ENCODE measurements at places on chromosomes 7 and 10.

DNA sequence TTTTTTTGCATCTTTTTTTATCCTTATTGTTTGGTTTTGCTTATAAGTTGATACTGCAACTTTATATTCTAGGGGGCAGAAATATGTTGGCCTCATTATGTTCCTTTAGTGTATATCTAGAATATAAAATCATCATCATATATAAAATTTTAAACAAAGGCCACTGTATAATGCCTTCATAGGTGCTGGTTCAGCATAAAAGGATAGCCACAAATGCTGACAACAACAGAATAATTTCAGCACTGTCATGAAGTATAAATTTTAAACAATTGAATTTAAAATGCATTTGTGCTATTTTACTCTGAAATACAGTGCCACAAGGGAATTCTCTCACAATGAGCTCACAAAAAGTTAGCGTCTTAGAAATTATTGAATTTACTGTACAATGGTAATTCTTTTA lies 285.9 kb downstream of the ATRNL1 start:
- no peak for DNase-seq

DNA sequence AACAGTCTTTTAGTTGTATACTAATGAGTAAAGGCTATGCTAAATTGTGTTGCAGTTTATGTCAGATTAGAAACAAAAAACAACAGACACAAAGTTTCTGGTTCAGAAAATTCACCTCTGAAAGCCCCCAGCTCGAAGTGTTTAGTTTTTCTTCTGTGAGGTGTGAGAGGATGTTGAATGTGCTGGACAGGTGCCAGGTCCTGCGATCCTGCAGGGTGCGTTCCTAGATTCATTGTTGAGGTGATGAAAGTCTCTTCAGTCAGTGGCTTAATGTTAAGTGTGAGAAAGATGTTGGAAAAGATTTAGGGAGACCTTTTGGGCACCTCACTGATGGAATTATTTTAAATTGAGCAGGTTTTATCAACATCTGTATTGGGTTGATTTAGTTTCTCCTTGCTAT lies 287.3 kb downstream of the SDK1 start:
- no peak for DNase-seq

- no peak for DNase-seq
Measured at GRCh38 chr10:93462881-93463280, 19.3 kb downstream of the MYOF start.

GRCh38 chr7:76054123-76055120 lies 6.5 kb downstream of the MDH2 start:
- no peak for DNase-seq

DNA sequence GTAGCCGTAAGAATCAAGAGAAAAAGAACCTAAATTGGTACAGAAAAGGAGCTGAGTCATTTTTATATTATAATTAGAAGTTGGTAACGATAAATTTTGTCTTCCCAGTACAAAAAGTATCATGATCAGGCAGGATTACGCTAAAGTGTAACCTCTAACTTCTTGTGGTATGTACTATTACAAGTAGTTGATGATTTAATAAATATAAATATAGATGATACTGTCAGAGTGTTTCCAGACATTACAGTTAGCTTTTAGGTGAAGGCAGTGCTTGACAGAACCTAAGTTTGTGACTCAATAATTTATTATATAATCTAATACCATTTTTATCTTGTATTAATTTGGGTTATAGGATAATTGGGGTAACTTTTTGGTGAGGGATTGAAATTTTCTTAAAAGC lies 53.4 kb downstream of the ZEB1 start:
- DNase-seq, result no peak

DNA sequence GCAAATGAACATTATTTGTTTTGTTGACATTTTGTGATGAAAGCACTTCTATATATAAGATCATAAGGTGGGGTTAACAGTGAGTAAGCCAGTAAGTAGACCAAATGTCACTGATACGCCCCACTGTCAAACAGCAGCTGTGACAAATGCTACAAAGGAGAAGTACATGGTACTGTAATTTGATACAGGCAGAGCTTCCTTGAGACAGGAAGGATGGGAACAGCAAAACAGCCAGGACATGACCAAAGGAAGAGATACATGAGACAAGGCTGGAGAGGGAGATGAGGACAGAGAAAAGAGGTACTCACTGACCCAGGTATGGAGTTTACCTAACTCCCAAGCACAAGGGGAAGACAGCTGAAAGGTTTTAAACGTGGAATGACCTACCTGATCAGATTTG lies 127.0 kb downstream of the SRPK2 start:
- DNase-seq, result peak; percentile 16

DNA sequence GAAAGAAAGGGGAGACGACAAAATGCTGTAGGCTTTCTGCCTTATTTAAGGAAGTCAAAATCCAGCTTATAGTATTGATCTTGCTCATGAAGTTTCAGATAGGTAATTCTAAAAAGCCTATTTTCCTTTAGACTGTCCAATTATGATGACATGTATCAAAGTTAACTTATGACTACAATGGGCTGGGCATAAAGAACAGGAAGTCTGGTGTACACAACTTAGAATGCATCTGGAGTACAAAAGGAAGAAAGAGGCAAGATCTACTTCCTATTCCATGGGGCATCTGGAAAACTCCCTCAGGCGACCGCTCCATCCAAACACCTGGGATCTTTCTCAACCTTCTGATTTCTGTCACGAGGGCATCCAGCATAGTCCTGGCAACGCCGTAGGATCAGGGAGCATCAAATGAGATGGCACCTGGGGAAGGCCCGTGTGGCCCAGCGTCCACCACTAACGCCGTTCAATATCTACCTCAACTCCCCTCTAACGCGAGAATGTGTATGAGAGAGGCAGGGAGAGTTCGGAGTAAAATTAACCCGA lies 512 bp downstream of the FAM24B start:
- peak; percentile 9 for DNase-seq

DNA sequence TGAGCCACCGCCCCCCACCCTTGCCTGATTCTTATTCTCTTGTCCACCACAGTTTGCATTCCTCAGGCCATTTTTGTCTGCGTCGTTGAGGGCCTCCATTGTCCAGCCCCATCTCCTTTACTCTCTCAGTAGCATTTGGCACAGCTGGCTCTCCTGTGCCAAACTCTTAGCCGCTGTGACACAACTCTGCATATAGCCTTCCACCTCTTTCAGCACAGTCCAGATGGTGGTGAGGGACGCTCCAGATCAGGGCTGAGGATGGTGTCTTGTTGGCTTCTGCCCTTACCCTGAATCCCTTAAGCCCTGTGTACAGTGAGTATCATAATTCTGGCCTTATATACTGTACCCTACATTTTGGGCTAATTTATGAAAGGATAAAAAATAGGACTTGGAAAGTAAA lies 45.6 kb downstream of the BMPR1A start:
- DNase-seq, result no peak

DNA sequence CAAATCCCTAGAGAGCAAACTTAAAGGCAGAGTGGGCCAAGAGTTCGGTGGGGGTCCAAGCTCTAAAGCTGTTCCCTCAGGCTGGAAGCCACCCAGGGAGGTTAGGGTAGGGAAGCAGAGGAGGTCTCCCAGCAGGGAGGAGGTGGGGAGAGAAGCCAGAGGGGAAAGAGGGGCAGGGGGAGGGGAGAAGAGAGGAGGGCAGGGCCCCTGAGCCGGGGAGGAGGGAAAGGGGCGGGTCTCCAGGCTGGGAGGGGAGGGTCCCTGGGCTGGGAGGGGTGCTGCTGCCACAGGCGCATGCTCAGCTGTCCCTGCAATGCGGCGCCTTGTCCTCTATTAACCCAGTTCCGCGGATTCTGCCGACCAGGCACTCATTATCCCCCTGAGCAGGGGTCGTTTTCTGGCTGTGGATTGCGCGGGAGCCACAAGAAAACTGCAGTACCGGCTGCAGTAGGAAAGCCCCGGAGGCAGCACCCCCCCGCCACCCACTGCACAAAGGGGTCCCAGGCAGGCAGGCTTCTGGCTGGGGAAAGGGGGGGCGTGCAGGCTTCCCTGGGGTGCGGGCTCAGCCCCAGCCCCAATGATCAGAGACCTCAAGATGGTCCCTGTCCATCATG lies 49.3 kb downstream of the CAMK2B start:
- DNase-seq, result no peak

DNA sequence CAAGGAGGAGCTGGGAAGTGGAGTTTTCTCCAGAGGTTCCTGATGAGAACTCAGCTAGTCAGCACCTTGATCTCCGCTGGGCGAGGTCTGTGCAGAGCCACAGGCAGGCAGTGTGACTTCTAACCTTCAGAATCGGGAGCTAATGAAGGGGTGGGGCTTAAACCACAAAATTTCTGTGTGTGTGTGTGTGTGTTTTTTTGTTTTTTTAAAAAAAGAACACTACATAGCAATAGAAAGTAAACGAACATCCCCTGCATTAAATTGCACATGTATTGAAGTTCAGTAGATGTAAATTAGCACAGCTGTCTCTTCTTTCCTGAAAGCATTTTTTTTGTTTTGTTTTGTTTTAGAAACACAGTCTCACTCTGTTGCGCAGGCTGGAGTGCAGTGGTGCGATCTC lies 46.2 kb downstream of the RBM17 start:
- no peak for DNase-seq

- DNase-seq, result no peak
Measured at GRCh38 chr7:101681170-101682007, 52.3 kb upstream of the MYL10 start.

DNA sequence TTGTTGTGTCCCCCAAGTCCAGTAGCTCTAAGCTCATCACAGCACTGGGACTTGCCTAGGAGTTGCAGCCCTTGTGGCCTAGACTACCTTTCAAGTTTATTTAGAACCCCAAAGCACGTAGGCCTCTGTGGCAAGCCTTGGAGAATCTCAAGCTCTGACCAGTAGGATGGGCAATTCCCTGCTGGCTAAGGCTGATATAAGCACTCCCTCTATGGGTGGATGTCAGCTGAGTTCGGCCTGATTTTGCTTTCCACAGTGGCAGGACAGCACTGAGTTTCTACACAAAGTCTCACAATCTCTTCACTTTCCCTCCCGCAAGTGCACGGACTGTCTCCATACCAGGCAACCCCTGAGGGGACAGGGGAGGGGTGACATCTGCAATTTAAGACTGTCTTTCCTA lies 886.4 kb upstream of the LRRN3 start:
- DNase-seq, result no peak

DNA sequence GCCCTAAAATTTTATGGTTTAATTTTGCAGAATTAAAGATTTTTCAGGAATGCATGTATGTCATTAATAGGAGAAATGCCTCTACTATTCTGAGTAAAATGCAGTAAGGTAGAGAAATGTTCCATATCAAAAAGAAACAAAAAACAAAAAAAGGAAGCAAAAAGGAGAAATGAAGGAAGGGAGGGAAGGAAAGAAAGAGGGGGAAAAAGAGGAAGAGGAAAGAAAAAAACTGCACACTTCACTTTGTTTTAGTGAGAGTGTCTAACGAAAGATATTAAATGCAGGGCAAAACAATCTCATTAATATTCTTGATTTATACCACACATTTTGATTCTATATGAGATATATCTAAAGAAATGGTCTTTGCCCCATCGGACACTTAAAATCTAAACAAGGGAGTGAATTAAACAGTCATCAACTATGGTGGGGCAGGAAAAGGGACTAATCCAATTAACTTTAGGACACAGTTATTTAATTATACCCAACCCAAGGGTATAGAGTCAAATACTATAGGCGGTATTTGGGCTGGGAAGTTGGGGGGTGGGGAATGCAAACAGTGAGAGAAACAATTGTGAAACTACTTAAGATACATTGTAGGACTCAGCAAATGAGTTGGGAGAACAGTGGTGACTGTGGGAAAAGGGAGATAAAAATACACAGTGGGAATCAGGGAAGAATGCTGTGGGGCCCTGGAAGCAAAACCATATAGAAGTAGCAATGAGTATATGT lies 27.0 kb downstream of the IMMP2L start:
- no peak for DNase-seq
